ENCODE measurements at places on chromosomes 2 and 18.

DNA sequence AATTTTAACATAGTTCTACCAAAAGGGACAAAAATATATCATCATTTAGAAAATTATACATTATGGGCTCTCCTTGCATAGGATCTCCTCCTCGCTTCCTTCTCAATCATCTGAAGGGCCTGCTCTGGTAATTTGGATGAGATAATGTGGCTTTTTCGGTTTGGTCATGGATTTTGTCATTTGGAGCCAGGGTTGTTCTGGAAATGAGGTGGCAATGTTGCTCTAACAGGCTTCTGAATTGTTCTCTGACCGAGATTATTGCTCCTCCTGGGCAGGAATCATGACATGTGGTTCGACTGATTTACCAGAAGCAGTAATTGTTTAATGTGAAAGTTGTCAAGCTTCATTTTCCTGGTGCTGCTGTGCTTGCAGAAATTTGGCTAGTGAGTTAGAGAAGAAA lies 194.7 kb upstream of the ERBB4 start:
- no peak for DNase-seq

GRCh38 chr2:225814554-225814953 lies 415.0 kb downstream of the NYAP2 start:
- no peak for DNase-seq

GRCh38 chr2:182412858-182413257 lies 14.0 kb downstream of the PDE1A start:
- DNase-seq = no peak

GRCh38 chr2:237177052-237177451 lies 91.4 kb downstream of the COPS8 start:
- no peak for DNase-seq

GRCh38 chr2:25201265-25201664 lies 32.9 kb upstream of the POMC start:
- DNase-seq = no peak

DNA sequence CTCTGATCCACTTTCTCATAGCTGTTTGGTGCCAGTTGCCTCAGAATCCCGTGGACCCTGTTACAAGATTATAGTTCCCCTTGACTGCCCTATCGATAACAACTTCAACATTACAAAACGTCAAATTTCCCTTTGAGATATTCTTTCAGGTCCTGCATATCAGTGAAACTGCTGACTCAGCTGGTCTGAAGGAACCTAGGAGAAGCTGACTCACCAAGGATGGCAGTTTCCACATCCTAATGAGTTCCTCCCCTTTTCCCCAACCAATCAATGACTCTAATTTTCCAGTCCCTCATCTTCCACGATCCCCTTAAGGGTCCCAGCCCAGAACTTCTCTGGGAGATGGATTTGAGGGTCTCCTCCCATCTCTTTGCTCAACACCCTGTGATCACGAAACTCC lies 27.6 kb upstream of the GNAL start:
- no peak for DNase-seq

GRCh38 chr2:189276277-189276676 lies 96.7 kb upstream of the COL5A2 start:
- DNase-seq = no peak

GRCh38 chr18:6521803-6522418 lies 107.2 kb upstream of the L3MBTL4 start:
- DNase-seq = no peak

Data from stimulated activated CD8-positive, alpha-beta memory T cell treated with anti-CD3 and anti-CD28 coated beads, Interleukin-4, amount 100 ng/mL, for 1 hour (primary cell).